ENCODE measurements at places on chromosomes 6 and 20.

- peak; percentile 79 for DNase-seq
Observed at GRCh38 chr6:41697861-41698781, 37.3 kb downstream of the TFEB start.

- no peak for DNase-seq
Observed at GRCh38 chr6:73742433-73742832, 46.4 kb downstream of the CD109 start.

DNA sequence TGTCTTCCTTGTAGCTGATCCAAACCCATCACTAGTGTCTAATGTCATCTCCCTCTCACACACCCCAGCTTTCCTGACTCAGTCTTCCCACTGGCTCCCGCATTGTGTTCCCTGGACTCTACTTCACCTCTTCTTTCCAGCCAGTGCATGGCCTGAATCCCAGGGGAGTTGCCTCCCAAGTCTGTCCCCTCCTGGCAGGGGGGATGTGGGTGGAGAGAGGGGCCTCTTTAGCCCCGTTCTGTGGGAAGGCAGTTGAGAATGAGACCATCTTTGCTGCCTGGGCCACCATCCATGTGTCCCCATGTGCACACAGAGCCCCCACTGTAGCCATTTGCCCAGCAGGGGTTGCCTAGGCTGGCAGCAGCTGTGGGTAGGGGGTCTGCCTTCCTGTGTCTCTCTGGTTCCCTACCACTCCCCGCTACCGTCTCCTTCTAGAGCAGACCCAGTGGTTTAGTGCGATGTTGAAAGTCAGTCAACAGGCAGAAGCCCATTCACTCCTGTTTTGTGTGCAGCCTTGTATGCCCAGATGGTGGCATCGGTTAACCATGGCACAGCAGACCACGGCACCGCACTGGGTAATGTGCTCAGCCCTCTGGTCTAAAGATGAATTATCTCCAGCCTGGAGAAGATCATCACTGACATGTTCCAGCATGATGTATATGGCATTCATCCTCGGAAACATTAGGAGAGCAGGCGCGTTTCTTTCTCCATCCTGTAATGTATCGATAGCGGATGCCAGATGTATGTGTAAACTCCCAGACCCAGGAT, 178.8 kb upstream of the SNX9 start:
- peak; percentile 51 for DNase-seq

DNA sequence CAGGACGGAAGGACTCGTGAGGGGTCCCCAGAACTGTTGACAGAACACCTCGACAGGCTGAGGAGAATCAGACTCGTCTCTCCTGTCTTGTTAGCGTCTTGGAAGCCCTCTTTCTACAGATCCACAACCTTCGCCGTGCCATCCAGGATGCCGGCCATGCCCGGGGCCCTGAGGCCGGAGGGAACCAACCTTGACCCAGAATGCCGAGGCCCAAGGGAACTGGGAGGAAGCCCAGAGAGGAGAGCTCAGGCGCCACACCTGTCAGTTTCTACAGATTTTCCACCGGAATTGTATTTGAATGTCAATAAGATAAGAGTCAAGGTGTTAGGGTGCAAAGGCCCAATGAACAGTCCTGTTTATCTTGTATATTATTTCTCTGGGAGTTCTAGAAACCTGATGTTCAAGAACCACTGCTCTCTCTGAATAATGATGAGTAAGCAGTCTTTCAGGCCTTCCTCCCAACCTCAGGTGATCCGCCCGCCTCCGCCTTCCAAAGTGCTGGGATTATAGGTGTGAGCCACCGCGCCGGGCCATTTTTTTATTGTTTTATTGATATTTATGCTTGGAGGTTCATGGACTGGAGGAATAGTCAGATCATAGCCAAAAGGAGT, 799 bp upstream of the ME1 start:
- DNase-seq, result no peak

GRCh38 chr6:24227556-24227955, 101.5 kb downstream of the NRSN1 start:
- no peak for DNase-seq

DNA sequence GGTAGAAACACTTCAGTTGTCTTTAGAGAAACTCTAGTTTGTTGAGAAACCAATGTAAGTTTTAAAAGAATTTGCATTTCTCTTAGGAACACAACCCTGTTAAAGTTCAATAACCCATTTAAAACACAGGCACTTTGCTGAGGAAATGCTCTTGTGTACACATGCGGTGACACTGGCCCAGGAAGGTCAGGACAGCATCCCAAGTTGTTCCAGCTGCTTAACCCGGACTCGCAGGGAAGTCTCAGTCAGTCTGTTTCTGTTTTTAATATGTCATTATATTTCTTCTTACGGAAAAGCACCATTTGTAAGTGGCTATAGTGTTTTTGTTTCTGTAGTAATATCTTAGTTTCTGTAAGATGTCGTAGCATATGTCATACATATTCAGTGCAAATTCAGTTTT, 36.9 kb downstream of the RIN2 start:
- no peak for DNase-seq

GRCh38 chr6:104955491-104955890, 1.4 kb upstream of the LIN28B start:
- DNase-seq, result no peak

GRCh38 chr20:54432966-54433365, 42.4 kb upstream of the DOK5 start:
- DNase-seq, result no peak

GRCh38 chr20:52926505-52926904, 45.7 kb upstream of the TSHZ2 start:
- no peak for DNase-seq

GRCh38 chr6:158519300-158519699, 40.6 kb upstream of the TMEM181 start:
- DNase-seq, result no peak

DNA sequence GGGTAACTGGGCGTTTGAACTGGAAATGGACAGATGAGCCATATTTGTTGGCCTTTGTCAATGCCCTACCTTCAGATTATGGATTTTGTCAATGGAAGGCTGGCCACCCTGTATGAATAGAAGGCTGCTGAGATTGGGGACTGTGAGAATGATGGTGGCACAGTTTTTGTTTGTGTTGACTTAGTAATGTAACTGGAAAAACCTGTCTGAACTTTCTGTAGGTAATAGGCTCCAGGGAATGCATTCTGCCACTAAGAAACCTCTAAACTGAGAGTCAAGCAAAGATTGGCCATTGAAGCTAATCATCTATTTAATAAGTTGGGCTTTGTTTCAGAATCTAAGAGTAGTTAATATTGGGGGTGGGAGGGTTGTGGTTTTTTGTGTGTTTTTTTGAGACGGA, 97.5 kb downstream of the FOXO3 start:
- no peak for DNase-seq

DNA sequence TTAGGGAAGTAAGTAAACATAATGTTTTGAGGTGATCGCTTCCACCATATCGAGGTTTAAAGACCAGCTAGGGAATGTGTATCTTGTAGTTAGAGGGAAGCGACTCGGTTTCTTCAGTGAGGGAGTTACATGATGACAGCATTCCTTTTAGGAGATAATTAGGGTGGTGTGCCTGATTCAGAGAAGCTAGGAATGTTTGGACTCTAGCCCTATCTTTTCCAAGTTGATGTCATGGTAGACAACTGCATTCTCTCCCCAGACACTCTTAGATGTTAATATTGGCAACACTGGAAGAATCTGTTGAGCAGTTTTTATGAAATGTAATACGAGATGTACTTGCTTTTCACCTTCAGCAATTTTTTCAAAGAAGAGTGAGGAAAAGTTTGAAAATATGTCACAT, 12.9 kb upstream of the HIVEP1 start:
- DNase-seq, result peak; percentile 82

GRCh38 chr6:42440778-42441696, 10.7 kb downstream of the TRERF1 start:
- peak; percentile 83 for DNase-seq

- DNase-seq, result peak; percentile 78
Observed at GRCh38 chr6:146358431-146359046, 185.1 kb upstream of the RAB32 start.

GRCh38 chr6:149821492-149821891, 42.7 kb downstream of the LRP11 start:
- DNase-seq, result no peak

GRCh38 chr20:41453010-41453950, 86.7 kb upstream of the EMILIN3 start:
- no peak for DNase-seq

DNA sequence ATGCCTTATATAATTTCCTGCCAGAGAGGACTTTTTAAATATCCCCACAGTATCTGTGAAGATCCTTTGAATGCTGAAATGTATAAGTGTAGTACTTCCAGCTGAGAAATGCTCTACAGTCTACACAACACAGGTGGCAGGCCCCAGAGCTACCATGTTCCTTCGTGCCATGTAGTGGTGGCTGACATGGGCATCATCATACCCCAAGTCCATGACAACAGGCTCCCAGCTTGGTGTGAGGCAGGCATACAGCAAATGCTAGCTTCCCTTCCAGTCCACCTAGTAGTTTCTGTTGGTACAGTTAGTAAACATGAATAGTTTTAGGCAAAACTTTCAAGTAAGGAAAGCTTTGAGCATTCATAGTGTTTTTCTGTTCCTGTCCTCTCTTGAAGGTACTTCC, 61.2 kb upstream of the EMILIN3 start:
- DNase-seq, result no peak

DNA sequence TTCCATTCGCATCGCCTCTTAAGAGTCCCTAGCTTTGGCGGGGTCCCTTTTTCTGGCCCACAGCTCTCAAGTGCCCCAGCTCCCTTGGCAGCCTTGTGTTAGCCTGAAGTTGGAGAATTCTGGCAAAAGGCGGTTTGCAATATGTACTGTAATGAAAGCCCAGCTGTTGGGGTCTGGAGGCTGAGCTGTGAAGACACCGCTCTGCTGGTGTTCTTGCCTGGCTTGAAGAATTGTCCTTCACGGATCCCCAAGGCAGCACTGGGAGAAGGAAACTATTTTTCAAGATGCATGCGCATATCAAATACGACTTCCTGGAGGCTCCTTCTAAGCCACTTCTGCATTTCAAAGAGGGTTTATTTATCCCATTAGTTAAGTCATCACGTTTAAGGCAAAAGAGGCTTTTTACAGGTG, 21.4 kb upstream of the CITED2 start:
- no peak for DNase-seq

DNA sequence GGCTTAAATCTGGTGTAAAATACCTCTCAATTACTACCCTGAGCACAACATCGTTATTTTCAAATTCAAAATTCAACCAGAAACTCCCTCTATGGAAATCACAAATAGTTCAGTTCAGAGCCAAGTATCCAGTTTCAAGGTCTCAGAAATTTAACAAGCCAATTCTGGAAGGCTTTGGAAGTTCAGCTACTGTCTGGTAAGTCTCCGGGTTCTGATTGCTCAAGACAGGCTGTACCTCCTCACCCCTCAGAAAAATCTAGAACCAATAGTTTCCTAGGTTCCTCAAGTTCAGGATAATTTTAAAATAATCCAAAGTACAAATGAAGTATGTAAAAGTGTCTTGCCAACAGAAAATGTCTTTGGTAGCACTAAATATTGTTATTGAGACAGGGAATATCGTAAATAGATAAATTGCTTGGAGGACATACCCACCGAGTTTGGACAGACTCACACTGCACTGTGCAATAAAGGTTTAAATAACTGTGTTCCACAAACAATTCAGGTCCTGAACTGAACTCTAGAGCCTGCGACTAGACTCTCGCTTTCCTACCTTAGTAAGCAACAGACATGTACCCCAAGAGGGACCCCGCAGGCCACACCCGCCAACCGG, 729 bp downstream of the ATG5 start:
- peak; percentile 25 for DNase-seq

DNA sequence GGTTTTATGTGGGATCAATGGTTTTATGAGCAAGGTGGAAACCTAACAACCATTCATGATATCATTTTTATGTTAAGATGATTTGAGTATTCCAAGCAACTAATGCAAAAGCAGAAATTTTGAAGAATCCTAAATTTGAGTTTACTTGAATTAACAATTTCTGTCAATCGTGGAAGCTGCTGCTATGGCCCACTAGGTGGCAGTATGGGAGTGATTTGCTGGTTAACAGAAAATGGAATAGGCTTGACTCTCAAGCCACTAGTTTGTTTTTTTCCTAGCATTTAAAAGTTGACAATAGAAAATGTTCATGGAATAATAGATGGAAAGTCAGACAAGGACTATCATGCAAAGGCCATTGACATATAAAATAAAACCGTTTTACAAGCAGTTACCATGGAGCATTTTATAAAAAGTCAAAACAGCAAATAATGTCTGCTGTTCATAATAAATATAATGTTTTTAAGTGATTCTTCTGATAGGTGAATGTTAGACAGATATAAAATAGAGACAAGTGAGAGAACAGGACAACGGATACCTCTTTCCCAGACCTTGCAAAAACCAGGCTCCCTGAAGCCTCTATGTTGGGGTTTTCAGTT, 43.0 kb upstream of the TMEM200A start:
- DNase-seq, result peak; percentile 91

GRCh38 chr6:128874863-128875262, 8.1 kb upstream of the LAMA2 start:
- no peak for DNase-seq

GRCh38 chr6:156698239-156699016, 78.8 kb upstream of the ARID1B start:
- DNase-seq, result no peak

DNA sequence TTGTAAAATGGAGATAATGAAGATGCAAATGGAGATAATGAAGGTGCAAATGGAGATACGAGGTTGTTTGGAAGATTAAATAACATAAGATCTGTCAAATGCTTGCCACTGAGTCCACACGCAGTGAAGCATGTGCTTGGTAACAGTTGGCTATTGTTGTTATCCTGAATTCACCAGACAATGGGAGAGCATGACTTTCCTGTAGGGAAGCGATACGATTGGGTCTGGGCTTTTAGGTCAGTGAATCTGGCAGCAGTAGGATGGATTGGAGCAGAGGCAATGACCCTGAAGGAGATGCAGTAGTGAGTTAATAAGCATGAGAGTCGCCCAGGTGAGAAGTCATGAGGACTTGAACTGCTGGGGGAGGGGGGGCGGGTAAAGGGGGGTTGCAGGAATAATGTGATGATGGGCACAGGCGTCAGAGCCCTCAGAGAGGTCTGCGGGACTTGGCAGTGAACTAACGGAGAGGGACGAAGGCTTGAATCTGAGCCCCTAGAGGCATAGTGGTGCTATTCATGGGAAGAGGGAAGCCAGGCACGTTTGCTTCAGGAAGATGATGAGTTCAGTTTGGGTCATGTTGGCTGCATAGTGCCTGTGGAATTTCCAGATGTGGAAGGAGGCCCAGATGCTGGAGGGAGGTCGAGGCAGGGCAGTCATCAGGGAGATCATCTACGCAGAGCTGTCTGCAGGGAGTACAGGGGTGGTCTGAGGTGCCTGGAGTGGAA, 55.4 kb downstream of the ZDHHC14 start:
- DNase-seq, result peak; percentile 3
